ENCODE measurements at places on chromosomes 3 and 15. TPM values are rescaled to one million over a fixed set of nuclear protein-coding genes. Genes with fewer than 3 reads are reported as not detected.

GRCh38 chr3:14918356-14918860 lies 29.0 kb upstream of the NR2C2 start:
- no peak for DNase-seq

- no peak for DNase-seq
Measured at GRCh38 chr3:64616953-64617352, 70.8 kb downstream of the ADAMTS9 start.

DNA sequence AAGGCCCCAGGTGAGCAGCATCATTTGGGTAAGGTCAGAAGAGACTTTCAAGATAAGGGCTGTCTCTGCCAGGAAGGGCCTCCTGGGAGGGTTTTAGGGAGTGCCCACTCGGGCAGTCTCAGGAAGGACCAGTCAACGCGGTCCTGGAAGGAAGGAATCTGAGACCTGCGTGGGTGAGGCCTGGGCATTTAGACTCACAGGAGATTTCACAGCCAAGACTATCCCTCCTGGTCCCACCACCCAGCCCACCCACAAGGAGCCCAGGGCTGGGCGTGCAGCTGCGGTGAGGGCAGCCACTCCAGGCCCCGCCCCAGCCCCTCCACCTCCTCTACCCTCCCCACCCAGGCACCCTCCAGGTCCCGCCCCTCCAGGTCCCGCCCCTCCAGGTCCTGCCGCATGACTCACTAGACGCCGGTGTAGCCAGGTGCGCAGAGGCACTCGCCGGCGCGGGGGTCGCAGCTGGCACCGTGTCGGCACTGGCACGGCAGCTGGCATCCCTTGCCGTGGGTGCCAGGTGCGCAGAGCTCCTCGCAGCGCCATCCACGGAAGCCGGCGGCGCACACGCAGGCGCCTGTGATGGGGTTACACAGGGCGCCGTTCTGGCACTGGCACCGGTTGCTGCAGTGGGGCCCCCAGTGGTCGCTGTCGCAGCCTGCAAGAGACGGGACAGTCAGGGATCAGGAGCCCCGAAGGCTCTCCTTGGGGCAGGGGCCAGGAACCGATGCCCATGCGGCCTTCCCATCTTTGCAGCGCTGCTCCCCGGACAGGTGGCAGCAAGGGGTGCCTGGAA lies 112.7 kb downstream of the RAB11A start:
- peak; percentile 39 for DNase-seq

Gene SAMD7
- total RNA-seq, result not detected

Gene CNTN3
- total RNA-seq, result not detected

DNA sequence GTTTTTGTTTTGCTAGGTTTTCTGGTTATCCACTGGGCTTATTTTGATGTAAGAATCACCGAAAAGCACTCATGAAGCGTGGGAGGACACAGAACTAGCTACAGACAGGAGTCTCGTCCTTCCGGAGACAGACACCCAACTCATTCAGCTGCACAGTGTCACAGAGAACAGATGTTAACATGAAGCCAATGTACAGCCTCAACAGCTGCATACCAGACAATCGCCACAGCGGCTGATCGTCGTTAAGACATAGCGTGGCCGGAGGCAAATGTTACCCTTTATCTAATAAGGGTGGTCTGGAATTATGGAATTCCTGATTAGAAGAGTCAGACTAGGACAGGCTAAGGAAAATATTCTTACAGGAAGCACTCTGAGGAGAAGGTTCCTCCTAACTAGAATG lies 1.1 kb upstream of the PYGO1 start:
- no peak for DNase-seq

Gene HES1
- 2.5 TPM for total RNA-seq

- DNase-seq, result no peak
Measured at GRCh38 chr3:114928989-114929640, 218.0 kb downstream of the ZBTB20 start.

DNA sequence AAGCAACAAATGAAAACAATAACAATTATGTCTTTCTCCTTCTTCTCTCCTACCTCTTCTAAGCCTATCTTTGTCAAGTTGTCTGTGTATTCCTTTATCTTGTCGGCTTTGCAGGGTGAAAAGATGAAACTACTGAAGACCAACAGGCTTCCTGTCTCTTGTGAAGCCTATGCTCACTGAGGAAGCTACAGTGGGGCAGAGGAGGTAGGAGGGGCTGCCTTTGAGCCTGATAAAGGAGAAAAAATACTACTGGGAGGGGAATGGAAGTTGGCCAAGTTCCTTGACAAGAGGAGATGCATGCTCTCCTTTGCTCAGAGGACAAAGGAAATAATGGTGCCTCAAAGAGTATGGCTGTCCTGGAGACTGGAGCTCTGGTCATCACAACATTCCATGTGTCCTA lies 92.0 kb downstream of the IGSF11 start:
- no peak for DNase-seq

DNA sequence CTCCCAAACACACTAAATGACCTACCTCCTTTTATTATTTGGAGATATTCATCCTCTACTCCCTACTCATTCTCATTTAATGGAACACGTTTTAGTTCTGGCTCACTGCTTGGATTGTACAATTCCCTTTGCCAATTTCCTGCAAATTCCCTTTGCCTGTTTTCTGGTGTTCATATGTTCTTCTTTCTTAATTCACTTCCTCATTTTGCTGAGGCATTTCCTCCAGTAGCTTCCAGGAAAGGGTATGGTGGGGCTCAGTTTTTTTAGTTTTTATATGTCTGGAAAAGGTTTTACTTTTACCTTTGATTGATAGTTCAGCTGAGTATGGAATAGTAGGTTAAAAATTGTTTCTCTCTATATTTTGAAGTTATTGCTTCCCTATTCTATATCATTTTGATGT lies 143.6 kb upstream of the GOLIM4 start:
- no peak for DNase-seq

GRCh38 chr3:192884777-192885773 lies 32.6 kb downstream of the MB21D2 start:
- no peak for DNase-seq

Gene NANOGP8
- not detected for total RNA-seq

- DNase-seq, result peak; percentile 61
Measured at GRCh38 chr3:67384760-67385397, 269.5 kb downstream of the SUCLG2 start.

Gene POLQ
- total RNA-seq, result 8.9 TPM

DNA sequence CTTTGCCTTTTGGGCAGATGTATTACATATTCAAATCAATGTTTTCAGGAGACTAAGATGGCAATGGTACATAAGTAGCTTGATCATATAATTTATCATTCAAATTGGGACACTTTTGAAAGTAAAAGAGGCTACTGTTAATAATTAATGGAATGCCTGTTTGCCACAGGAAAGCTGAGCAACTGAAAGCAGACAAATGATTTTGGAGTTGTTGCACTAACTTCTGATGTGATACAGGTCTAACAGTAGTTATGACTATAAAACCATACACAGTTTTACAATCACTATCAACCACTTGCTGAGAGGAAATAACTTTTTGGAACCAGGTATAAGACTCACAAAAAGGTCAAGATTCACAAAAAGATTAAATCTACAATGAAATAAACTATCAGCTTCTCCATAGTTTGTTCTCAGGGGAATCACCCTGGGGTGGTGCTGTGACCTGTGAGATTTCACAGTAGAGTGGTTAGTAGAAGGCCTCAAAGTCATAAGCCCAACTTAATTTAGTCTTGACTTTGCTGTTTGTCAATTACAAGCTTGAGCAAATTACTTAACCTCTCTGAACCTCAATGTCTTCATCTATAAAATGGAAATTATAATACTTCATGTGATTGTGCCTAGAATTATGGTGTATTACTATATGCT lies 42.7 kb downstream of the HHLA2 start:
- DNase-seq, result no peak

DNA sequence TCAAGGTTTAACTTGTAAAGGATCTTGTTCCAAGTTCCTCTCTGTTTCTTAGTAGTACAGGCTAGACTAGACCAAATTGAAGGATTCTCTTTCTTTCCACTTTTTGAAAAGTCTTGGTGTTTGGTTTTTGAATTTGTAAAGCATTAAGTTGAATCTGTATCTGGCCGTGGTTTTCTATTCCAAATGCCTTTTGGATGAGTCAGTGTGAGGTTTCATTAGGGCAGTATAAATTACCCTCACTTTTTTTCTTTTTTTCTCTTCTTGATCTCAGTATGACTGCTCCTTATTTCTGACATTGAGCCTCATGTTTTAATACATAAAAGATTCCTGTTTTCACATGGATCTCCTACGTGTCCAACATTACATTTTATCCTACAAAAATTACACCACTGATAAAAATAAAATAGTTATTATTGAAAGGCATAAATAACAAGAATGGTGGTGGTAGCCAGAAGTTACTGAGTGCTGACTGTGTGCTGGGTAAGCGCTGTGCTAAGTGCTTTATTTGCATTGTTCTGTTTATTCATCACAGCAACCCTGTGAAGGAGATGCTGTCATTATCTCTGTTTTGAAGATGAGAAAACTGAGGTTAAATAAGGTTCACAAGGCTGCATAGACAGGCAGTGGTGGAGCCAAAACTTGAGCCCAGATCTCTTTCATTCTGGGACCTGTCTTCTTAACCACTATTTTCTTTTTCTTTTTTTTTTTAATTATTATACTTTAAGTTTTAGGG lies 48.3 kb downstream of the MITF start:
- no peak for DNase-seq

GRCh38 chr3:105944721-105945120 lies 75.9 kb upstream of the CBLB start:
- DNase-seq, result no peak

GRCh38 chr3:169453256-169454059 lies 210.1 kb downstream of the MECOM start:
- DNase-seq, result no peak

Gene PTPRG
- 0.11 TPM for total RNA-seq

DNA sequence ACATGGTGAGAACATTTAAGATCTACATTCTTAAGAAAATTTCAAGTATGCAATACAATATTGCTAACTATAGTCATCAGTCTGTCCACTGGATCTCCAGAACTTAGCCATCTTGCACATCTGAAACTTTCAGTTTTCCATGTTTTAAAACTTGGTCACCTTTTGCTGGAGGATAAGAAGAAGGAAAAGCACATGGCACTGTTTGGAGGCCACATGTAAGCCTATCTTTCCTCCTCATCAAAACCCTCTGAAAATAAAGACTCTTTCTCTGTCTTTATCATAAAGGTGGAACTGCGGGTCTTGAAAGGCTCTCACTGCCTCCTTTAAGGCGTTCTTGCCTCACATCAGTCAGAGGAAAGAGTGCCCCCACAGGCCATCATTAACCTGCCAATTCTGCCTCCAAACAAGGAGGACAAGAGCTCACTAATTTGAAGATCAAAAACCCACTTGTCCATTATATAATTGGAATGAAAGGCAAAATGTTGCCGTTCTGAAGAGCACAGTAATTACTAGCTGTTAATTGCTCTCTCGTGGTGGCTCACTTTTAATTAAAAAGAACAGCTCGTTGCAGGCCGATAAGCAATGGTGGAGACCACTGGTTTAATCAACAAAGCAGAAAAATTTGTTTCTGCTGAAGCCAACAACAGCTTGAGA lies 157.8 kb downstream of the MECOM start:
- no peak for DNase-seq

Gene KLHL6
- 47.0 TPM for total RNA-seq

Gene C3orf33
- 3.3 TPM for total RNA-seq

GRCh38 chr3:43215663-43216275 lies 70.6 kb upstream of the SNRK start:
- DNase-seq, result no peak

Gene EPHB1
- 0.60 TPM for total RNA-seq

Gene ZBTB47
- total RNA-seq, result 1.8 TPM

Gene LYZL4
- total RNA-seq, result not detected

GRCh38 chr3:100915706-100916495 lies 77.3 kb downstream of the ABI3BP start:
- no peak for DNase-seq

DNA sequence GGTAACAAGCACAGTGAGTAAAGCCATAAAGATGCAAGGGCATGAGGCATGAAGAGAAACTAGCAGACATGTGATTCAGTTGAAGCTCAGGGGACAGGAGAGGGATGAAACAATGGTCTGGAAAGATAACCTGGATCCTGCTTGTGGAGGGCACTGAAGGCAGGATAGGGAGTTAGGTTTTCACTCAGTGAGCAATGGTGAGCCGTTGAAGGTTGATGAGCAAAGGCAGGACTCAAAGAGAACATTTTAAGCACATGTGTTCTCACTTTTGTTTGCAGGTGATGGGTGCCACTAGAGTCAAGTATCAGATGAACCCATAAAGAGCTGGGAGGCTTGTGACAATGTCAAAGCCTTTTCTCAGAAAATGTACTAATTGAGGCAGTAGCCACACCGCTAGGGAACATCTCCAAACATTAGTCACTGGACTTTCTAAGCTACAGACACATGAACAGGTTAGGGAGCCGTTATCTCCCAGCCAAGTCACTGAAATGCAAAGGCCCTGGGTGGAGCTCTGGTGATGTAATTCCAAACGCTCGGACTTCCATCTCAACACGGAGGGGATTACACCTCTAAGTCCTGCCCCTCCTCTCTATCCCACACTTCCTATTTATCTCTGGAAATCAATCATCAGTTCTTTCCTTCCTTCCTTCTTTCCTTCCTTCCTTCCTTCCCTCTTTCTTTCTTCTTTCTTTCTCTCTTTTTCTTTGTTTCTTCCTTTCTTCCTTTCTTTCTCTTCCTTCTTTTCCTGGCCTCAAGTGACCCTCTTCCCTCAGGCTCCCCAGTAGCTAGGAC lies 22.7 kb downstream of the KLHL6 start:
- no peak for DNase-seq

DNA sequence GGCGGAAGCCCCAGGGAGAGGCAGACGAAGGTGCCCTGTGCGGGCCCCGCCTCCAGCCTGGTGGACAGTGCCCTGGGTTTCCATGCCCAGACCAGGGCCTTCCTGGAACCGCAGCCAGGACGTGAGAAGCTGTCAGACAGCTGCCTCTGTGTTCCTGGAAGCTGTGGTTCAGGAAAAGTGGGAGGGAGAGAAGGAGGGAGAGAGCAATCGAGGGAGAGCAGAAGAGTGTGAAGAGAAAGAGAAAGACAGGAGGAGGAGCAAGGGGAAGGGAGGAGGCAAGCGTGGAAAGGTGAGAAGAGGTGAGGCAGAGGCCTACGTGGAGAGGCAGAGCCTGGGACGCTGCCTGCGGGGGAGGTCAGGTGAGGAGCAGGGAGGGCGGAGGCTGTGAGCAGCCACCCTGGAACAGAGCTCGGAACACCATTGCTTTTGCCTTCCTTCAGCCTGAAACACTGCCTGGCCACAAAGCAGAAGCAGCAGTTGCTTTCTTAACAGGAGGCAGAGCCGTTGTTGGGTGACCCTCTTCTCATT lies 18.6 kb downstream of the ZDHHC19 start:
- no peak for DNase-seq

Gene RCCD1
- 58.7 TPM for total RNA-seq

DNA sequence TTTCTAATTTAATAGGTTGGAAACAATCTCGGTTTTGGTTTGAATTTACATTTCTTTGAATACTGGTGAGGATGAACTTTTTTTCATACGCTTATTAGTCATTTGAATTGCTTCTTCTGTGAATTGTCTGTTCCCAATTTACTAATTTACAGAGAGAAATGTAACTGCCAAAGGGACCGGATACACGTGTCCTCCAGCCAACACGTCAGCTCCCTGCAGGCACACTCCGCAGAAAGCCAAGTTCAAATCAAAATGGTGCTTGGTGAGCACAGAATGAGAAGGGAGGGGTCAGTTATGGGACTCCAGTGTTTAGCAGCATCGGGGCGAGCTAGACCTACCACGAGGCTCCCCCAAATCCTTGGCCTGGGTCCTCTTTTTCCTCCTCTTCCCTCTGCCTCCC lies 10.8 kb upstream of the TSEN2 start:
- DNase-seq, result no peak

Gene GOLGA6D
- total RNA-seq, result not detected

- no peak for DNase-seq
Measured at GRCh38 chr3:76570436-76571057, 469.4 kb upstream of the ROBO2 start.

Gene CPNE9
- not detected for total RNA-seq

Gene IL12A
- total RNA-seq, result not detected

- no peak for DNase-seq
Measured at GRCh38 chr3:198061119-198062067, 101.4 kb downstream of the LMLN start.
